ENCODE measurements at places on chromosomes 11 and 22.

DNA sequence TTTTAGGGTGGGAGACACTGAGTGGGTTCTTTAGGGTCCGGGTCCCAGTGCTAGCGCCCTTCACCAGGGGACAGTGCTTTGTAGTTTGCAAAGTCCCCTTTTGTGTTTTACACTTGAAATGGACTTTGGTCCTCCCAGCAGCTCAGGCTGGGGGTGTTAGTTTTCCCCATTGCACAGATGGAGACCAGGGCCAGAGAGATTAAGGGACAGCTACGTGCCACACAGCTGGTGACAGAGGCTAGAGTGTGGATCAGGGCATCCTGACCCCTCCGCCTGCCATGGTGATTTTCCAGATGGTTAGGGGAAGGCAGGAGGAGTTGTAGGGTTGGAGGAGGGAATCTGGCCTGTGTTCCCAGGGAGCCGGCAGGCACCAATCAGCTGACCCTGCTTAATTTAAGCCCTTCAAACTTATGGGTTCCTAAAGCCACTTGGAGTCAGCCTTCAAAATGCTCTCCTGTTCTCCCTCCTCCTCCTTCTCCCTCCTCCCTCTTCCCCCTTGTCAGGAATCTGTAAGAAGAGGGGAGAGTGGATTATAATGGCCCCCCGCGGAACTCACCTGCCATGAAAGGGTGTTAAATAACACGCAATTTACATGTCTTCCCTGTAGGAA is 22.5 kb upstream of the MPPED1 start:
- no peak for DNase-seq

DNA sequence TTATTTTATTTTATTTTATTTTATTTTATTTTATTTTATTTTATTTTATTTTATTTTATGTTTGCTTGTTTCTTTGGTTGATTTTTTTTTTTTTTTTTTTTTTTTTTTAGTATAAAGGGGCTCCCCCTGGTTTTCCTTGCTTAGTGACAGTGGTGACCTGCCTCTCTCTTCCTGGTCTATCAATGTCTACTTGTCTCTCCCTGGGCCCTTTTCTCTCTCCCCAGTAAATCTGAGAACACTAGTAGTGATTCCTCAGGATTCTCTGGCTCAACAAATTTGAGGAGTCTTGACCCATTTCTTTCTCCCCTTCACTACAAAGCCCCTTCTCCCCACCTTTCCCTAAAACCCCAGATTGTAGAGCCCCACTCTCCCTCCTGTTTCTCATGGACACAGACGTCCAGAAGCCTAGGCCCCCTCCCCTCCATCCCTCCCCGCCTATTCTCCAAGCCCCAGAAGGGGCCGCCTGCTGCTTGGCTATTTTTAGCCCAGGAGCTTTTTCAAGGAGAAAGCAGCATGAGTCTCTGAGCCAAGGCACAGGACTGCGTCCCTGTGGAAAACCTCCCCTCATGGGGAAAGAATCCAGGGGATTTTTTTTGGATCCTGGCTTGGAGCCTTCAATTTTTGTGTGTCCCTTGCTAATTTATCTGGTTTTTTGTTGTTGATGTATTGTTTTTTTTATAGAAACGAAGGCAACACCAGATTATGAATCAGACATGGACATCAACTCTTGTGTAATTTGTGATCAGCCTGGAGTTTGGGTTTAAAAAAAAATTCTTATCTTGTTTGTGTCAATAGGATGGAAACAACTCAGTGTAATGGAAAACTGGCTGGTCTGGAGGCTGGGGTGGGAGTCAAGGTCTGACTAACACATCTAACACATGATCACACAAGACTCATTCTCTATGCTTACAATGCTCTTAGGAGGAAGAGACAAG is 17.5 kb upstream of the ACCSL start:
- DNase-seq, result no peak

DNA sequence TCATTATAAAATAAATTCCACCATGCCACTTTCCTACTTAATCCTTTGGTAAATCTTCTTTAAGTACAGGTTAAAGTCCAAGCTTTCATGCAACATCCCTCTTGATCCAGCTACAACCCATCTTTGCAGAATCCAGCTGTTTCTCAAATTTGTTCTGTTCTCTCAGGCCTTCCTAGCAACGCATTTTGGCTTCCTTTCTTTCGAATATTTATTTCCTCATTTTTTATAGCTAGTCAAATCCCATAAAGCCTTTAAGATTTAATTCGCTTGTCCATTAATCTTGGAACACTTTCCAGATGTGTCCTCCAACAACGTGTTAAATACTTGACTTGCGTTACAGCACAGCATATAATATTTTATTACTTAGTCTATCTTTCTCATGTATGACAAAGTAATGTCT is 600.1 kb upstream of the CHORDC1 start:
- no peak for DNase-seq

DNA sequence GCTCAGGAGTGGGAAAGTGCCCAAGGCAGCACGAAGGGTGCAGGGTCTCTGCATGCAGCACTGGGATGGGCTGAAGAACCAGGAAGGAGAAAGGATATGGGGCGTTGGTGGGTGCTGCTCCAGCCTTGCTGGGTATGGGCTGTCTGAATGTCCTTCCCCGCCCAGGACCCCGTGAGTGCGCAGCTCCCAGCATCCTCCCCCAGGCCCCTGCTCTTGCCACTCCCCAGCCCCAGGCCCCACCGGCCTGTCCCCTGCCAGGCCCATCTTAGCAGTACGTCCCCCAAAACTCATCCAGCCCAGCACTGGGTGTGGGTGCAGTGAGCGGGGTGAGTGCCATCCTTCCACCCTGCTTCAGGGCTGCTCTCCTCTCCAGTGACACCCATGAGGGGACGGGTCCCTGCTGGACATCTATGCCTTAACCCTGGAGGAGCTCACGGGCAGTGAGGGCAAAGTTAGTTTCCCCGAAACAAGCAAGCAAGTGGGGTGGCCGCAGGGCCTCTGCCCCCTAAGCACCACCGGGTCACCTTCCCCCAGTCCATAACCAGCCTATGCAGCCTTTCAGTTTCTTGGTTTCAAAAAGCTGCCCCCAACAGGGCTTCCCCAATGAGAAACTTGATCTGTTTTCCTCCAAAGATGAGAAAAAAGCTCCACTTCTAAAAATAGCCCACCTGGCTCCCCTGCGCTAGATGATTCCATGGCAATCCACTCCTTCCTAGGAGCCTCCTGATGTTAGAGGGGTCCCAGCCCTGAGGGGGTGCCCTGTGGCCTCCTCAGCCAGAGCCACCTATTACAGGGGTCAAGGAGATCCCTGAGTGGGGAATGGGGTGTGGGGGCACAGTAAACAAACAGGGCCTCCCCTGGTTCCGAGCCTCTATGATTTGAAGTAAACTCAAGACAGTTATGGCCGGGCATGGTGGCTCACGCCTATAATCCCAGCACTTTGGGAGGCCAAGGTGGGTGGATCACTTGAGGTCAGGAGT is 103.8 kb downstream of the MORC2 start:
- no peak for DNase-seq

DNA sequence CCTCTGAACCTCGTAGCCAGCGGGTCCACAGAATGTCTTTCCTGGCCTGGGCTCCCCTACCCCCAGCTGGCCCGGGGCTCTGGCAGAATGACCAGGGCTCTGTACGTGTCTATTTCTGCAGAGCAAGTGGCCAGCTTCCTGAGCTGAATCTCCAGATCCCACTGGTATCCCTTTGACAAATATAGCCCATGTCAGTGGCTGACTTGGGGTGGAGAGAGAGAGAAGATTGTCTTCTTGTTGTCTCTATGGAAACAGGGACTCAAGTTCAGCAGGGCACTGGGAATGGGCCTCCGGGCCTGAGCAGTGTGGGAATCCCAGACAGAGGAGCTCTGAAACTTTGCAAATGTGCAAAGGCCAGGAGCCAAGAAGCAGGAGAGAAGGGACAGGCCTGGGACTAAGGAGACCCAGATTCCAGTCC is 33.9 kb downstream of the ANO1 start:
- no peak for DNase-seq

DNA sequence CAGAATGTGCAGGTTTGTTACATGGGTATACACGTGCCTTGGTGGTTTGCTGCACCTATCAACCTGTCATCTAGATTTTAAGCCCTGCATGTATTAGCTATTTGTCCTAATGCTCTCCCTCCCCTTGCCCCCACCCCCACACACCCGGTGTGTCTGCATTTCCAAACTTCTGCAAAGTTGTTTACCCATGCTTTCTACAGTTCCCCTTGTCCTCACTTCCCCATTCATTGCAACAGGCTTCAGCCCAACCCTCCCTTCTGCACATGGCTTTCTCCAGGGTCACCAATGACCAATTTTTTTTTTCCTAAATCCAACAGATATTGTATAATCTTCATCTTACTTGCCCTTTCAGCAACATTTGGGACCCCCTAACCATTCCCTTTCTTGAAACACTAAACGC is 32.0 kb upstream of the NUP50 start:
- no peak for DNase-seq

DNA sequence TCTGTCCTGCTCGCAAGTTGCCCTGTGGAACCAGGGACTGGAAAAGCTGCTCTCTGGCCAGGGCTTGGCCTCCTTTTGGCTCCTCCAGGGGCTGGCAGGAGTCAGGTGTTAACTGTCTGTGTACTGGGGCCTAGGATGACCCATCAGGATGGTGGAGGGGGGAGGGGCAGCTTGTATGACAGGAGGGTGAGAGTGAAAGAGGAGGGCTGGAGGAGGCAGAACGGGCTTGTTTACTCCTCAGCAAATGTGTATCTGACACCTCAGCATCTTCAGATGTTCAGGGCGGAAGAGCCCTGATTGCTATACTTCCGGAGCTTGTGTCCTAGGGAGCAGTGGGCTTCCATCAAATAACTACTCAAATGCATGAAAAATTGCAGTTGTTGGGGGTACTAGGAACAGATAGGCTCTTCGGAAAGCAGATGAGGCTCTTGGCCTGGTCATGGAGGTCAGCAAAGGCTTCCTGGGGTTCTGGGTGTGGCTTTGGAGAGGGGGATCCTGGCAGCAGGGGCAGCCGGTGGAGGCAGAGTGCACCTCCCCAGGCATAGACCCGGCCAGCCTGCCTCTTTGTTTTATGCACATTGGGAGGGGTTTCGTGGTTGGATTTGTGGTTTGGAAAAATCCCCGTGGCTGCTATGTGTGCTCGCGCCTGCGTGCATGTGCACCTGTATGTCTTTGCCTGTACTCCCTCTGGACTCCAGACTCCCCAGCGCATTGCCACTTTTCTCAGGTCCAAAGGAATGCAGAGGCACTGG is 31.2 kb downstream of the CD82 start:
- peak; percentile 74 for DNase-seq

- DNase-seq, result no peak
Observed at GRCh38 chr11:103631841-103632240, 404.6 kb upstream of the DDI1 start.

GRCh38 chr11:134607963-134608750 is 196.1 kb upstream of the B3GAT1 start:
- no peak for DNase-seq

DNA sequence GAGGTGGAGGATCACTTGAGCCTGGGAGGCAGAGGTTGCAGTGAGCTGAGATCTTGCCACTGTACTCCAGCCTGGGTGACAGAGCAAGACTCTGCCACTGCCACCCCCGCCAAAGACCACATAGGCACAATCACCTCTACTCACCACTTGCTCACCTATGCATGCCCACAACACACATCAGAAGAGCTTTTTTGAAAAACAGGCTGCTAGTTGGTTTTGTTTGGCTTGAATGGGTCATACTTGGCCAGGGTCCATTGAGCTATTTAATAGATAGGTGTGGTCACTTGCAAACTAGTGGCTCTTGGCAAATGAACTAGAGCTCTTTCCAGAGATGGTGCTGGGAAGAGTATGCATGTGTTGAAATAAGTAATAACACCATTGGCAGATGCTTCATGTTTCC is 80.1 kb downstream of the EMSY start:
- no peak for DNase-seq

- no peak for DNase-seq
Observed at GRCh38 chr11:102615077-102615893, 9.8 kb downstream of the MMP20 start.

GRCh38 chr11:20122131-20122530 is 38.1 kb downstream of the DBX1 start:
- no peak for DNase-seq

GRCh38 chr11:44016546-44017442 is 31.0 kb upstream of the ACCSL start:
- no peak for DNase-seq

DNA sequence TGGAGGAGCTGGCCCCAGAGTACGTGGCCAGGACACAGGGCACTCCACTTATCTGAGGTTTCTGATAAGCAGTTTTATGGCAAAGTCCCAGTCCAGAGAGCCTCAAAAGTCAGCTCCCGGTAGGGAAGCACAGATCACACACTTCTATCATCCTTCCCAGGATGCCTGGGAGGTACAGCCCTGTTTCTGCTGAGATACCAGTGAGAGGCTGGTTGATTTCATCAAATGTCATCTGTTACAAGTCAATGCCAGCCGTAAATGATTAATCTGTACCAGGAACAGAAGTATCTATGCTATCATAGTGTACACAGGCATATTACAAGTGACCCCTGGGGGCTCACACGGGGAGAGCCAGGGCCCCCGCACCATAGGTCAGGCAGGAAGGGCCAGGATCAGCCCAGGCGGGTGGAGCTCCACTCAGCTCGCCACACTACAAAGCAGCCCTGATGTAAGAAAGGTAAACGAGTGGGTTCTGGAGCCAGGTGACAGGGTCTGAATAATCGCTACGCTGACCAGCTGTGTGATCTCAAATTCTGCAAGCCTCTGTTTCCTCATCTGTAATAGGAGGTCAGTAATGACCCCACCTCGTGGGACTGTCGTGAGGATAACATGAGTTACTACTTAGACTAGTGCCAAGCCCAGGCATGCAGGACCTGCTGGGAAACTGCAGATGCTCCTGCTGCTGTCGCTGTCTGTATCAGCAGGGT is 17.6 kb downstream of the PLA2G6 start:
- no peak for DNase-seq

DNA sequence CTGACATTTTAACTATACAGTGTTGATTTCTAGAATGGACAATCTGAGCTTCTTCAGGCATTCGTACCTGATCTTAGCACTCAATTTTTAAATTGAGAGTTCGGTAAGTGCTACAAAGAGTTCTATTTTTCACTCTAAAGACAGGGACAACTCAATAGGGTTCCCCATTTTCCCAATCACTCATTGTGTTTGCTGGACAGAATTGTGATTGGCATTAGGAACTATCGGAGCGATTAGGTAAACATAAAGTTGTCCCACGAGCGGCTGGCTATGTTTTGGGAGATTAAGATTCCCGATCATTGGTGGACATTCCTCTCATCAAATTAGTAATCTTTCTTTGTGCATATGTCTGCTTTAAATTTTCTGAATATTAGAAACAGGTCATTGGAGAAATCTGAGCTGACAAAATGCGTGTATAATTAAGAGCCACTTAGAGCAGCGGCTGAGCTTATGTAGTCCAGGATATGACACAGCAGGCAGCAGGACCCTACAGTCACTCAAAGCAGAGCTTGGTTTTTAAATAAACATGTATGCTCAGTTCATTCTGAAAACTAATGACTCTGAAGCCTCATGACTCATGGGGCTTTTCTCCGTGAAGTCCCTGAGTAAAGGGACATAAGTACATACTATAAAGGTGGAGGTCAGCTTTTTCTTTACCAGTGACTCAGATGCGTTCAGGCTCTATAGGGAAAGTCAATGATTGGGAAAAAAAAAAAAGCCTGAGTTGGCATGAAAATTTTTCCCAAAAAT is 109.4 kb downstream of the GRIA4 start:
- no peak for DNase-seq

Measured in activated naive CD4-positive, alpha-beta T cell treated with Interleukin-2 at 50 U/mL for 16 hours (primary cell).